Neural progenitor cell (in vitro differentiated cells): ENCODE measurements at places on chromosomes 6 and 20. TPM values are rescaled to one million over a fixed set of nuclear protein-coding genes. Genes with fewer than 3 reads are reported as not detected.
A peak's percentile ranks its signal among the peaks of the same experiment; 100 is the strongest.

GRCh38 chr6:169225887-169226286 is 27.8 kb downstream of the THBS2 start:
- no peak for DNase-seq

GRCh38 chr6:157516319-157517026 is 135.5 kb downstream of the ZDHHC14 start:
- no peak for DNase-seq

The CALHM6 gene
- total RNA-seq, result 1.3 TPM in 1 of 2 replicates, not detected in the other

The HRH3 gene
- 0.09 and 1.7 TPM in 2 replicates for total RNA-seq

- no peak for DNase-seq
Observed at GRCh38 chr20:61030130-61030529, 221.9 kb upstream of the CDH4 start.

The ULBP2 gene
- not detected in 2 replicates for total RNA-seq

- no peak for DNase-seq
Observed at GRCh38 chr20:58994390-58995159, 12.5 kb downstream of the CTSZ start.

DNA sequence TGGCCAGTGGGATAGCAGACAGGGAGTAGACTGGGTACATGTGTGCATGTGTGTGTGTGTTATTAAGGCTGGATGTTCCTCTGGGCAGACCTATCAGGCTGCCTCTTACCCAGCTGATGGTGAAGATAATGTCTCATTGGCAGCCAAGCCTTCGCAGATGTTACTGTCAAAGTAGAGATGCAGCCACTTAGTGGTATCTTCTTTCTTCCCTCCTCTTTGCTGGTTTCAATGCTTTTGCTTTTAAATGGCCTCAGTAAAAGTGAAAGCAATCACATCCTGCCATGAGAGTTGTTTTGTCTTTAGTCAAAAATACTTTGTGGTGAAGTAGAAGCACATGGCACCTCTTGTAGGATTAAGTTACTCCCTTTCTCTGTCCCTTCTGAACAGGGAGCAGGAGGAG is 57.5 kb downstream of the SNRNP48 start:
- DNase-seq, result no peak

The TSBP1 gene
- not detected in 2 replicates for total RNA-seq

DNA sequence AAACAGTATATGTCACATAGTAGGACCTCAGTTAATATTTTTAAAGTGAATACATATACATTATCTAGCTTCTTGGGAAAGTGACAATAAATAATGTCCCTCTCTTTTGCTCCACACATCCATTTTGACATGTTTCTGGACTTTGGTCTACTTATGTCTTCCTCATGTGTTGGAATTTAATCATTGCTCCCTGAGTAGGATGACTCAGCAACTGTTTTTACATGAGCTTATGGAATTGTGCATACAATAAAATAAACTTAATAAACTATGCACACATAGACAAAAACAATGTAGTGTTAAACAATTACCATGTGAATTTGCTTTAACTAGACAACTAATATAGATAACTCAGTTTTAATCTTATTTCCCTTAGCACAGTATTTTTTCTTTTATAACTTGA is 503.8 kb downstream of the TFAP2B start:
- no peak for DNase-seq

The FRS3 gene
- 1.9 and 5.3 TPM in 2 replicates for total RNA-seq

GRCh38 chr6:144757299-144757698 is 472.2 kb downstream of the UTRN start:
- no peak for DNase-seq

The FAM162B gene
- 0.28 TPM in 1 of 2 replicates, not detected in the other for total RNA-seq

GRCh38 chr20:62424249-62425107 is 2.9 kb downstream of the RBBP8NL start:
- DNase-seq, result no peak

DNA sequence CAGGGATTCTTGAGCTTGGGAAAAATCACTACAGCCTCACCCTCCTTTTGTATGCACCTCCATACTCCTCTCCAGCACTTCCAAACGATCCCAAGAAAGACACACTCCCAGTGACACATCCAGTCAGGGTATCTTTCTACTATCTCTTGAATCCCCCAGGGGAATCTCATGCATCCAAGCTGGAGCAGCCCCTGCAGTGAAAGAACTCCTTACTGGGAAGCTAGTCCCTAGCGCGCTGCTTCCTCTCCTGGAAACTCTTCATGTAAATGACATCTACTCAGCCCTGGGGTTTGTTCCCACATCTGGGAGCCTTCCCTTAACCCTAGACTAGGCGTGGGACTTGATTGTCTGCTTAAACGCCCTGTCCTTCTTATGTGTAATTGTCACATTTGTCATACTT is 329.1 kb upstream of the QKI start:
- DNase-seq, result no peak

DNA sequence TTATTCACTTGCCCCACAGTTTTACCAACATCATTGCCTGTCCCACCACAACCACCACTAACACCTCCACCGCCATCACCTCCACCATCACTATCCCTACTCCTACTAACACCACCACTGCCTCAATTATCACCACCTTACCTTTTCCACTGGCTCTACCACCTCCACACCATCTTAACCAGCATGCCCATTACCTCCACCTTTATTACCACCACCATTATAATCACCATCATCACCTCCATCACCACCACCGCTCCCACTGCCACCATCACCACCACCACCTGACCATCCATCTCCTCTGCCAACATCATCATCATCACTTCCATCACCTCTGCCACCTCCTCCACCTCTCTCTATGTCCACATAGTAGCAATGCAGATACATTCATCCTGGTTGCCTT is 90.0 kb downstream of the SNAP25 start:
- DNase-seq, result no peak

GRCh38 chr6:166551754-166552495 is 34.6 kb downstream of the RAMACL start:
- peak; percentile 67 for DNase-seq

DNA sequence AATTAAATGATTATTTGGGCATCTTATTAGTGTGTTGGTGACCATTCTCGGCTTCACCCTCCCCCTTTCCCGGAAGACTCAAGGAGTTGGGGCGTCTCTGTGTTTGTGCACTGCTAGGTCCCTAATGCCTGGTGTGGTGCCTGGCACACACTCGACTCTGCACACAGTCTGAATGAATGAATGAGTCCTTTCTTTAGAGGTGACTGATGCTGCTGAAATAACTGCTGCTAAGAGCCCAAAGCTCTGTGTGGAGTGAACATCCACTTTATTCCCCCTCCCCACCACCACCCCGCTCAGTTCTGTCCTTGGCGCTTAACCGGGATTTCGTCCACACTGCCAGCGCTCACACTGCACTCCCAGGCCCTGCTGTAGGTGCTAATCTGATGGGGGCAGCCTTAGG is 1.2 kb upstream of the PHACTR3 start:
- no peak for DNase-seq

DNA sequence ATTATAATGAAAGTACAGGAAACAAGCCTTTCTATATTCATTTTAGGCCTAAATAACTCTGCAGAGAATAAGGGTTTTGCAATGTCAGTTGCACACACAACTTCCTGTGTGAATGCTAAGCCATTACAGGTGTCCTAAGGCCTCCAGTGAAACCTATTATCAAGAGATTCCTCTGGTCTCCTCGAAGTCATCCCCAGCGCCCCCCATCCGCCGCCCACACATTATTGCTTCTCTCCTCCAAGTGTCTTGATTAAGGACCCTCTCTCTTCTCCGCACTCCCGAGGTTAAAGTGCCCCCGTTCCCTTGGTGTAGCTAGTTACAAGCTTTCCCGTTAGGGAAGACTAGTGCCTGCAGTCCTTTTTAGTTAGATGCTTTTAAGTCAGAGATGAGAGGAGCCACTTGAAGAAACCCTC is 1.3 kb downstream of the HIVEP2 start:
- DNase-seq, result peak; percentile 15

GRCh38 chr6:122511193-122511924 is 39.8 kb upstream of the SERINC1 start:
- no peak for DNase-seq

The MMP24 gene
- total RNA-seq, result 1.4 and 1.9 TPM in 2 replicates

- no peak for DNase-seq
Observed at GRCh38 chr6:108361312-108361932, 66.6 kb downstream of the AFG1L start.

DNA sequence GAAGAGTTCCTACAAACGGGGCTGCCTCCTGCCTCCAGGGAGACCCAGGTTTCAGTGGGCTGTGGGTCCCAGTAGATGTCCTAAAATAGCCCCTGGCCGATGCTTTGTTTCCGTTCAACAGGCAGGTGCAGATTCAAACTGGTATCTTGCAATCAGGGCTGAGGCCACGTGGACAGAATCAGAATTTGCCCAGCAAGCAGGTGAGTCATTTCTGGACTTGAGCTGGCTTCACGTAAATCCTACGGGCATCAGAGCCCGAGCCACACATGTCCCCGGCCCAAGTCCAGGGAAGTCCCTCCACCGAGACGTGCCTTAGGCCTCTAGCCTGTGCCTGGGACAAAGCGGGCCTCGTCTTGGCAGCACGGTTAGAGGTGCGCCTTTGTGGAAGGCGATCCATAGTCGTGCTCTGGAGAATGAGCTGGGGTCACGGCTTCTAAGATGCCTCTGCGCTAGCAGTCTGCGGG is 101.6 kb upstream of the FRMD1 start:
- no peak for DNase-seq

GRCh38 chr6:134938896-134939295 is 11.0 kb downstream of the ALDH8A1 start:
- no peak for DNase-seq

GRCh38 chr6:111159633-111160032 is 72.3 kb downstream of the SLC16A10 start:
- no peak for DNase-seq

The MACROD2 gene
- 11.9 and 12.1 TPM in 2 replicates for total RNA-seq

- no peak for DNase-seq
Observed at GRCh38 chr20:8602389-8603116, 466.3 kb upstream of the PLCB4 start.

- DNase-seq, result no peak
Observed at GRCh38 chr20:57791966-57792365, 82.2 kb upstream of the PMEPA1 start.

GRCh38 chr20:57482796-57483195 is 42.1 kb downstream of the CTCFL start:
- no peak for DNase-seq

GRCh38 chr6:43972913-43973300 is 154.3 kb downstream of the MRPL14 start:
- no peak for DNase-seq

The CTAGE9 gene
- total RNA-seq, result not detected in 2 replicates

- no peak for DNase-seq
Observed at GRCh38 chr20:64234291-64234791, 21.2 kb upstream of the PCMTD2 start.

DNA sequence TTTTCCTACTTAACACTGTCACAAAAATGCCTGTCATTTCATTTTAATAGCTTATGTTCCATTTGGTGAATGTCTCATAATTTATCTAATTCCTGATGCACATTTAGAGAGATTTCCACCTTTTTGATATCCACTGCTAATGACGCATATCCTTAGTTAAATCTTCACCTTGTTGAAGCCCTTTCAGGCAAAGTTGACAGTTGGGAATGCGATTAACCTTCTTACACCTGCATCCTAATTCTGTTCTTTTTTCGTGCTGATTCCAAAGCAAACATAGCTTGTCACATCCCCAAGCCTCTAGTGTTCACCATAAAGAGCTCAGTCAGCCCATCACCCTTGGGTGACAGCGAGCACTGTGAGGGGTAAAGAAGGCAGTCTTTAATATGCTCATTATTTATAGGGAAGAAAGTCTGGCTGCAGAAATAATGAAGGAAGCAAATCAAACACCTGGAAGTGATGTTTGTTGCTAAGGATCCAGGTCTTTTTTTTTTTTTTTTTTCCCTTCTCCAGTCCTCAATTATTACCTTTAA is 205.6 kb downstream of the DTNBP1 start:
- DNase-seq, result no peak

The LY6G6F gene
- not detected in 2 replicates for total RNA-seq

- no peak for DNase-seq
Observed at GRCh38 chr6:85464260-85464644, 14.4 kb downstream of the NT5E start.

The ZC2HC1B gene
- not detected in 2 replicates for total RNA-seq

The ANKRD66 gene
- not detected in 2 replicates for total RNA-seq

- no peak for DNase-seq
Observed at GRCh38 chr6:135657207-135657606, 159.7 kb upstream of the AHI1 start.

The LY6G5B gene
- total RNA-seq, result 2.8 and 8.6 TPM in 2 replicates

The BAG2 gene
- total RNA-seq, result 0.84 and 1.5 TPM in 2 replicates

The HCRTR2 gene
- total RNA-seq, result 0.06 TPM in 1 of 2 replicates, not detected in the other

GRCh38 chr6:107770541-107770940 is 53.6 kb downstream of the SCML4 start:
- DNase-seq, result no peak

GRCh38 chr6:19210849-19211590 is 626.1 kb upstream of the ID4 start:
- peak; percentile 67 for DNase-seq

DNA sequence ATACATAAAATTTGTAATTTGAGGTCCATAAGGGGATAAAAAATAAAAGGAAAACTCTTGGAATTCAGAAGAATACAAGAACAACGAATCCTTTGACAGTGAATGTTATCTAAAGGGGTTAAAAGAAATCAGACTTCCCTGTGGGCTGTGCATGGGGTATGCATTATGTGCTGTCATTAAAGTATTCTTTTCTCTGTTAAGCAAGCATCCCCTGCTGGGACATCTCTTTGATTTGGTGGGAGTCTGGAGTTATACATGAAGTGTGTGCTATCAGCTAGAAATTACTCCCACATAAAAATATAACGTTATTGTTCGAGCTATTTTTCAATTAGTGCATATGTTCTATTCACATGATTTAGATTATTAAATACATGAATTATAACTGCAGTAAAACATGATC is 195.2 kb downstream of the CENPW start:
- no peak for DNase-seq

The MICB gene
- 8.1 and 9.1 TPM in 2 replicates for total RNA-seq

- DNase-seq, result no peak
Observed at GRCh38 chr6:24233813-24234442, 107.9 kb downstream of the NRSN1 start.

- no peak for DNase-seq
Observed at GRCh38 chr6:78511009-78511408, 356.3 kb upstream of the IRAK1BP1 start.

The PXT1 gene
- not detected in 2 replicates for total RNA-seq

DNA sequence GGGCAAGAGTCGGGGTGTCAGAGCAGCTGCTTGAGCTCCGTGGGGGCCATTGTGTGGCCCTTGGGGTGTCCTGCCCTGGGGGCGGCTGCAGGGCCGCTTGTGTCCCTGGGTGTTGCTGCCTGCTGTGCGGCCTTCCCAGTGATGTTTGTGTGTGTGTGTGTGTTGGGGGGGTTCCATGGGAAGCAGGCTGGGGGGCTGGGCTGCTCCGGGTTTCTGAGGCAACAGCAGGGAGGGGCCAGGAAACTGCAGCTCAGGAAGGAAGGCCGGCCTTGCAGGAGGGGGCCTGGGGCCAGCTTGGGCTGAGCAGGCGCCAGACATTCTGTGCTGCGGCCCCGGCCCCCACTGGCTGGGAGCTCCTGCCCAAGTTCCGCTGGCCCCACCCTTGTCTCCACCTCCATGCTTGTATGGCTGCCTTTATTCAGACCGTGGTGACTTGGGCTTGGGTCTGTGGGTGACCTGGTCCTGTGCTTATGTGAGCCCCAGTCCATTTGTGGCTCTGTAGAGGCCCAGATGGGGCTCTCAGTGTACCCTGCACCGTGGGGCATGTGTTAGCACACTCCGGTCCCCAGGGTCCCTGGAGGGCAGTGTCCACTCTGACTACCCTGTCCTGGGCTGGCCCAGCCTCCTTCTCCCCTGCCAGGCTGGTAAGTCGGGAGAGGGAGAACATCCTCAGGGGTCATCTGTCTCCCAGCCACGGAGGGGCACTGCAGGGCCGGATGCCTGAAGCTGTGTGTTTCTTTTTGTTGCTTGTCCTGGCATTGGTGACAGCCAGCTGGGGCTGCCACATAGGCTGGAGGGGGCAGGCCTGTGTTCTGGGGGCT is 4.6 kb upstream of the SOX18 start:
- DNase-seq, result peak; percentile 74

The CDH4 gene
- total RNA-seq, result 2.9 and 6.5 TPM in 2 replicates
